CD4-positive, alpha-beta T cell (primary cell): ENCODE measurements at places on chromosomes 4 and X.

- no peak for DNase-seq
Observed at GRCh38 chr4:139458999-139459398, 5.1 kb downstream of the RAB33B start.

DNA sequence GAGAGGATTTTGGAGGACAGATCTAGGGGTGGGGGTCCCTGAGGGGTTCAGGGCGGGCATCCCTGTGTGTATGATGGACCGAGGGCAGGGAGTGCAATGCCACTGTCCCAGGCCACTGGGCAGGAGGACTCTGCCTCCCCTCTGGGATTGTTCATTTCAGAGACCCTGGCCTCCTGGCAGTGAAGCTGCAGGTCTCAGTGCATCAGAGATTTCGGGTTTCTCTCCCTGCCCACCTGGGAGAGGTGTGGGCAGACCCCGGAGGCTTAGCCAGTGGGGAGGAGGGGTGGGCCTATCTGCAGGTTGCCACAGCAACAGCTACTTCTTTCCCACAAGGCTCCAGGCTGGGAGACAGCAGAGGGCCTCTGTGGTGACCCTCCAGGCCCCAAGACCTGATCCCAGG is 80.1 kb upstream of the LRPAP1 start:
- DNase-seq: no peak

GRCh38 chrX:149036086-149036485 is 469.0 kb downstream of the IDS start:
- DNase-seq: no peak

- DNase-seq: no peak
Observed at GRCh38 chrX:10286195-10286594, 129.4 kb downstream of the CLCN4 start.

GRCh38 chr4:72410158-72410557 is 158.9 kb downstream of the ADAMTS3 start:
- no peak for DNase-seq

DNA sequence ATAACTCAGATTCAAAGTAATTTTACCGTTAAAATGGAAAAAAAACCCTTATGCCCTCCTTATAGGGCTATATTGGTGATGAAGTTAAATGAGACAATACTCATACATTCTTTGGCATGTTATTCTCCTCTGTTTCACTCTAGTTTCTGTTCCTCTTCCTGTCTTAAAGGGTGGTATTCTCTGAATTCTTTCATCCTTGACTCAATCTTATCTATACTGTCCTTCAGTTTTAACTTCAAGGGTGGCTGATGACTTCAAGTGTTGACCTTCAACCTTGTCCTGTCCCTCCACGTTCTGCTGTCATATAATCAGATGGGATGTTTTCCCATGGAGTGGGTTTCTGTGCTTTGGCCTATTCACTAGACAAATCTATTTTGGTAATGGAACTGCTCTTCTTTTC is 44.0 kb downstream of the ZNF518B start:
- no peak for DNase-seq

- no peak for DNase-seq
Observed at GRCh38 chrX:44267861-44268260, 75.6 kb downstream of the EFHC2 start.

DNA sequence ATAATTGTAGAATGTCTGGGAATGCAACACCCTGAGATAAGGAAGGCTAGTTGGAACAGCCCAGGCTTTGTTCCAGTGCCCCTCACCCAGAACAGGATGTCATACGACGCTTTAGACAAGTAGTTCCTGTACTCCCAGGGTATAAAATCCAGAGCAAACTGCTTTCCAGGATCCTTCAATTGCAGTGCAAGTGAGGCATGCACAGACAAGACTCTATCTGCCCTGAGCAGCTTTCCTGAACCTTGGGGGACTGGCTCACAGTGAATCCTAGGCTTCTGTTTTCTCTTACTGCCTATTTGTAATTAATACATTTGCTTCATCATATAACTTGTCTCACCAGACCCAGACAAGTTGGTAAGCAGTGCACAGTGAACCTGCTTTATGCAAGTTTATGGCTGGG is 48.4 kb upstream of the IL9R start:
- no peak for DNase-seq

DNA sequence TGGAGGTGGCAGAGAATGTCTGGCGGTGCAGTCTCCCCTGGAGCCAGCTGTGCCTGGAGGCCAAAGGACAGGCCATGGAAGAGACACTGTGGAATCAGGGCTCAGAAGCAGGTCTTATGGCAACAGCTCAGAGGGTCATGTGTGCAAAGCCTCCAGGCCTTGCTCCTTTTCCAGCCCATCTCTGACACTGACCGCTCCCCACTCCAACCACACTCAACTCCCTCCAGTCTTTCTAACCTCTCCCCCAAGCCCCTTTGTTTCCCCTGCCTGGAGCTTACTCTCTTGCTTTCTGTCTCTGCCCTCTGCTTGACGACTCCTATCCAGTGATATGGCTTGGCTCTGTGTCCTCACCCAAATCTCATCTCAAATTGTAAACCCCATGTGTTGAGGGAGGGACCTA is 34.2 kb upstream of the CRMP1 start:
- no peak for DNase-seq

GRCh38 chrX:25039036-25039435 is 23.3 kb upstream of the ARX start:
- no peak for DNase-seq

DNA sequence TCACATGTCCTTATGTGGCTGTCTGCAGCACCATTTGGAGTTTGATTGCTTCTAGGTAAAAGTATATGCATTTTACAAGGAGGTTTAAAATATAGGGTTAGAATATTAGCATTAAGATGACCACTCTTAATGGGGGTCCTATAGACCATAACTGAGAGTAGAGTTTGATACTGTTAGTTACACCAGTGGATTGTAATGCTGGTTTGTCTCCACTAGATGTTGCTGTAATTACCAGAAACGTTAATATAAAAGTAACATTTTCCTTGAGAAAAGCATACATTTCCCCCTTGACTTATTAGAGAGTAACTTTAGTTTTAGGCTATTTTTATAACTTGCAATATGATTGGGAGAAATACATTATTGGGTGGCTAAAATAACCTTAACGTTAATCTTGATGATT is 93.0 kb downstream of the ZXDA start:
- no peak for DNase-seq

- no peak for DNase-seq
Observed at GRCh38 chr4:40710484-40711254, 39.1 kb upstream of the NSUN7 start.

- no peak for DNase-seq
Observed at GRCh38 chrX:97402903-97403302, 519.2 kb downstream of the RPA4 start.

GRCh38 chrX:6052111-6052745 is 176.4 kb downstream of the NLGN4X start:
- no peak for DNase-seq

DNA sequence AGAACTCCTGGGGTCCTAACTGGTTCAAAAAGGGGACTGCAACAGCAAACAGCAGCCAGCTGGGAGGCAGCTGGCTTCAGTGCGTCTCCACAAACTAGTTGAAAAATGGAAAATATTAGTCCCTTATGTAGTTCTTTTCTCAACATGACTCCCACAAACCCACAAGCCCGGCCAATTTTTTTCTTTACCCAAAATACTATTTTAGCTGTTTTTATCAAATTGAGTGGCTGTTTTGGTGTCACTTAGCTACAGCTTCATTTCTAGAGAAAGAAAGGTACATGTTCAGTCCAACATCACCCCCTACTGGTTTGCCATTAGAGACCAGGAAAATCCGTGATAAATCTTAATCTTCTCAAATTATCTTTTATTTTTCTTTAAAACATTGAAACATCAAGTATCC is 97.2 kb downstream of the GUCY2F start:
- DNase-seq: no peak

DNA sequence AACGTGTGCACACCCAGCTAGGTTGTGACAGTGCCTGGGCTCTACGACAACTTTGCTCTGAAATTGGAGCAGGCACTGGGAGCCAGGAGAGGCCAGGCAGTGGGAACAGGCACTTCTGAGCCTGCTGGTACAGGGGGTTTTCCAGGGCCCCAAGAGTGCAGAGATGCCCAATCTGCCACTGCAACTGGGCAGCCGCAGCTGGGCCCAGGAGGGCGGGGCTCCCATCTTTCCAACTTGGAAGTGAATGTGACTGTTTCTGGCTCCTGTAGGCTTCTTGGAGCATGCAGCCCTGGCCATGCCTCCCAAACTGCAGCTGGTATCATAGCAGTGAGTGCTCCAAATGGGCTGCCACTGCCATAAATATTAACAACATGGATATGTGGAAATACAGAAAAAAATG is 465.1 kb upstream of the PABPC4L start:
- no peak for DNase-seq

DNA sequence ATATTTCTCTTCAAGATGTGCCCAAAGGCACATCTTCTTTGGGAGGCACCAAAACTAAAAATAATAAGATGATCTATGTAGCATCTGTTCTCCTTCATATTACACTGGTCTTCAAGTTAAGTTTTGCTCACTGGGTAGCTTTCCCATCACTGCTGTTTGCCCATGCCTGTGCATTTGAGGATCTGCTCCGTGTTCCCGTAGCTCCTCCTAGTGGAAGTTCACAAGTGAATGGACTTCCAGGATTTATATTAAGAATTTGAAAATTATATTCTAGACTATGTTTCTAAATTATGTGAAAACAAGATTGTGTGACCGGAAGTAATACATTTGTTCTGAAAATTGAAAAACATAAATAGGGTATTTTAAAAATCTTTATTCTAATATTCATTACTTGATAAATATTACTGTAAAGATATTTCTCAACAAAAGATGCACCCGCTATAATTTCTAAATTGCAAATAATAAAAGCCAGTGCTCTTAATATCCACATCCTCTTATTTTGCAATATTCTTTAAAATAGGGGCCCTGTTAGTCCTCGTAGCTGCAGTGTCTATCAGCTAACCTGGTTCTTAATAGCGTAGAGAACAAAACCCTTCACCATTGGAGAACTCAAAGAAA is 147.7 kb downstream of the RBM46 start:
- no peak for DNase-seq

GRCh38 chr4:130640592-130640991 is 1544.6 kb downstream of the C4orf33 start:
- DNase-seq: no peak

GRCh38 chr4:80221161-80221560 is 23.9 kb downstream of the PRDM8 start:
- DNase-seq: no peak

GRCh38 chr4:8694651-8695151 is 102.1 kb downstream of the CPZ start:
- no peak for DNase-seq

DNA sequence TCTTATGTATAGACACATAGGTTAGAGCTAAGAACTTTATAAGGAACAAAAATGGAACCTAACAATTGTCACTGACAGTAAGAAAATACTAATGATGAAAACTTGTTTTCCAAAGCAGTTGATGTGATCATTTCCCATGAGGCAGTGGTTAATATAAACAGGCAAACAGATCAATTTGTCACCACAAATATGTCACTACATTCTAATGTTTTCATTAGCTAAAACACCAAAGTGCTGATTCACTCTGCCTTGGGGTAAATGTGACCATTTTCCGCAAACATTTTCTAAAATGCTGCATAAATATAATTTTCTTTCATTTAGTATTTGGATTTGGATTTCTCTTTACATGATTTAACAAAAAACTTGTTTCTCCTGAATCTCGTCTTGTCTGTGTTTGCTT is 408.9 kb upstream of the CTSO start:
- no peak for DNase-seq

- no peak for DNase-seq
Observed at GRCh38 chrX:107571296-107571998, 56.9 kb upstream of the PRPS1 start.

GRCh38 chrX:57380026-57380796 is 93.7 kb downstream of the FAAH2 start:
- DNase-seq: no peak

- no peak for DNase-seq
Observed at GRCh38 chr4:146437778-146438177, 84.0 kb downstream of the SLC10A7 start.

DNA sequence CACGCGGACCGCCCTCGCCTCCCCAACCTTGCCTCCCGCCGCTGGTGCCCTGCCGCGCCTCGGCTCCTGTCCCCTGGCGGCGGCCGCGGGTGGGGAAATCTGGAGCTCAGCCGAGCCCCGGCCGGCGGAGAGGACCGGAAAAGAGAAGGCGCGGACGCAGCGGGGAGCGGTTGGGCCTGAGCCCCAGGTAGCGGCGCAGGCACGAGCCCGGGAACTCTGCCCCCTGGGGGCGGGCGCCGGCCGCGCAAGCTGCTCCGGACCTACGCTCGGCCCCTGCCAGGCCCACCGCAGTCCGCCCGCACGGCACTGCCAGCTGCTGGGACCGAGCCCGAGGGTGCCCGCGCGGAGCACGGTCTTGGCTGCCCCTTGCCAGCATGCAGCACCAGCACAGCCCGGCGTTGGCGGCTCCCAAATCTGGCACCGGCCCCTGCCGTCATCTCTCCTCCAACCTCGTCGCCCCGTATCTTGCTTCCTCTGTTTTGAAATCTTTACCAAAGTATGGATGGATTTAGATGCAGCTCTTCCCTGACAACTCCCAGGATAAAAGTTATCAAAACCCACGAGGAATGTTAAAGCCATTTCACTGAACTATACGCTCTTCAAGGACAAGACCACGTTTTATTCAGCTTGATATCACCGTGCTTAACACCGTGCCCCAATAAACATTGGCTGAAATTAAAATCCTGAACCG is at the start of gene PRSS12:
Gene PRSS12 (minus strand): TSS at position 161 of the 691 bp plus-strand sequence. CDS start 283 bp downstream, outside the sequence.
- peak; percentile 34 for DNase-seq

GRCh38 chr4:6449746-6450369 is 22.6 kb downstream of the PPP2R2C start:
- no peak for DNase-seq

GRCh38 chr4:15109600-15109999 is 107.3 kb downstream of the CPEB2 start:
- DNase-seq: no peak

GRCh38 chrX:103756736-103757135 is 19.9 kb upstream of the PLP1 start:
- DNase-seq: no peak

GRCh38 chrX:28901637-28902036 is 314.4 kb downstream of the IL1RAPL1 start:
- no peak for DNase-seq

DNA sequence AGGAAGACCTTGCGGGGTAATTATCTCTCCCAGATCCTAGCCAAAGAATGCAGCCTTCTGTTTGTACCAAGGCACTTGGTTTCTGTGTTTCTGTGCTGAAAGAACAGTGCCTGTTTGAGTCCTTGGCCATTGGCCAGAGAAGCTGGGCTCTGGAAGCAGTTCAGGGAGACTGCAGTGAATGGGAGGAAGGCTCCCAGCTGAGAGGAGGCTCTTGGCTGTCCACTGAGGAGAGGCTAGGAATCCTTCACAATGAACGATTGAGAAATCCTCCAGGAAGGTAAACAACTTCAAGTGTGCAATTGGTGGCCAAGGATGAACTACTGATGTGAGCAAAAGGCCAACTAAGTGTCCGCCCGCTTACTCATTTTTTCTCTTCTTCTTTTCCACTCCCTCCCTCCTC is 61.3 kb downstream of the HS3ST1 start:
- DNase-seq: no peak

- DNase-seq: no peak
Observed at GRCh38 chr4:106201373-106201772, 114.6 kb downstream of the TBCK start.
